A172 (cell line): ENCODE measurements at places on chromosomes 7 and 10.

DNA sequence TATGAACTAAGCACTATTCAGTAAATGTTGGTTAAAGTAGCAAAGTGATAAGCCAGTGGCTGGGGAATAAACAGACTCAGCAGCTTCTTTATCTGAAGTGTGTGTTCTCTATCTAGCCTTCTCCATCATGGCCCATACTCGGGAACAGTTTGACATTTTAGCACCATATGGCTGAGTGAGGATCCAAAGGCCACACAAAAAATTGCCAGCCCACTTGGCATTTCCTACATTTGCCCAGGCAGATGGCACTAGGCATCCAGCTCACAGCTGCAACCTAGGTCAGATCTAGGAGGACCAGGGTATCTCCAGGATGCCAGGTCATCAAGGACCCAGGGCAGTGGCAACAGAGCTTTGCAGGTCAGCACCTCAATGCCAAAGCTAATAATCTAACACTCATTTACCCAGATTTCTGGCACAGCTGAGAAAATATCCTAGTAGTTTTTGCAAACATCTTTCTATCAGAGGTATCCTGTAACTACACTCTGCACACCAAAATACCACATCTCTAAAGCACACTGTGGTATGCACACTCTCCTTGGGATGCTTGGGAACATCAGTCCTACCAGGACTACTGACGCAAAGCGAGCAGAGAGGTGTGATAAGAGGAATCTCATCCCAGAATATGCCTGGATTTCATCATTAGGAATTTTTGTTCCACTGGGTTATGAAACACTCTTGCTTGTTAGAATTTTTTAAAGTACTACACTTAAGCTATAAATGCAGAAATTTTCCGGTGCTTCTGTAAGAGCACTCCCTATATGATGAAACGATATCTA is 61.7 kb downstream of the DOCK4 start:
- no peak for DNase-seq

DNA sequence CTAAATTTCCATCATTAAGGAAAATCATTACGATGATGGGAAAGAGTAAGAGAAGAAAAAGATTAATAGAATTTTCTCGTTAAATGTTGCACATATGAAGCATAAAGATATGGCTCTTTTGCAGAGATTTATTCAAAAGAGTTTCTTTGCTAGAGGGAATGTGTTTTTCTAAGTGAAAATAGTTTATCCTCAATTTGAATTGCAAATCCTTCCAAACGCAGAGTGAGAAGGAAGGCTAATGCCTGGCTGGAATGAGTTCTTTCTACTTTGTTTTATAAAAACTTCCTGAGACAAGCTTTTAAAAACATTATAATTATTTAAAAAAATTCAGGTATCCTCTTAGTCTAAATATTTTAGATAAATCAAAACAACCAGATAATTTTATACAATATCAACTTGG is 14.2 kb downstream of the CYP26A1 start:
- no peak for DNase-seq

DNA sequence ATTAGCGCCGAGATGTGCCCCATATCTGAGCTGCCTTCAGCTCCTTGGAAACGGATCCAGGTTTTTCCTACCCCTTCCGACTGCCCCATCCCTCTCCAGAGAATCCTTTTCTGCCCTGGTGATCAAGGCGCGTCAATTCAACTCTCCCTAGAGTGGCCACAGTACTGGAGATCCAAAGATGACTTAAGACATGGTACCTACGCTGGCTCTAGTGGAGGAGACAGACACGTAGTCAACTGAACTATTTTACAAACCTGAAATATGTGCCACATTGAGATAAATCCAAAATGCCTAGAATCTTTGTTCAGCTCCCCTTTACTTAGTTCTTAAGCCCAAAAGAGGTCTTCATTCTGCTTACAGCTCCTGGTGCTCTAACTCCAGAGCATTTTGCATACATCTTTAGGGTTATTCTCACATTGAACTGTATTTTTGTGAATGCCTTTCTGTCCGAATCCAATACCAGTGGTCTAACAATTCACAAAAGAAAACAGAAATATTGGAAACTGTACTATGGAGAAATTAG is 444 bp upstream of the TNPO3 start:
- DNase-seq: no peak

DNA sequence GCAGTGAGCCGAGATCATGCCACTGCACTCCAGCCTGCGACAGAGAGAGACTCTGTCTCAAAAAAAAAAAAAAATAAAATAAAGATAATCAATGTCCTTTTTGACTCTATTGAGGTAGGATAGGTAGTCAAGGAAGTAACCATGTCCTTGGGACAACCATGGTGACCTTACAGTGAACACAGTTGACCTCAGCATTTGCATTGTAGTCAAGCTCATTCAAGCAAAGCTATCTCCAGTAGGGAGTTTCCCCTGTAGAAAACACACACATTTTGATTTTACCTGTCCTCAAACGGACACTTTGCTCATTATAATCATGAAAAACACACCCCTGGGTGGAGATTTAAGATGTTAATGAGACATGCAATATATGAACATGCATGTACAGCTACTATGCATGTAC is 171.7 kb downstream of the KIF20B start:
- no peak for DNase-seq

- no peak for DNase-seq
Observed at GRCh38 chr7:143437578-143437977, 5.7 kb upstream of the TAS2R60 start.
